ENCODE measurements at places on chromosomes 1 and 21.

DNA sequence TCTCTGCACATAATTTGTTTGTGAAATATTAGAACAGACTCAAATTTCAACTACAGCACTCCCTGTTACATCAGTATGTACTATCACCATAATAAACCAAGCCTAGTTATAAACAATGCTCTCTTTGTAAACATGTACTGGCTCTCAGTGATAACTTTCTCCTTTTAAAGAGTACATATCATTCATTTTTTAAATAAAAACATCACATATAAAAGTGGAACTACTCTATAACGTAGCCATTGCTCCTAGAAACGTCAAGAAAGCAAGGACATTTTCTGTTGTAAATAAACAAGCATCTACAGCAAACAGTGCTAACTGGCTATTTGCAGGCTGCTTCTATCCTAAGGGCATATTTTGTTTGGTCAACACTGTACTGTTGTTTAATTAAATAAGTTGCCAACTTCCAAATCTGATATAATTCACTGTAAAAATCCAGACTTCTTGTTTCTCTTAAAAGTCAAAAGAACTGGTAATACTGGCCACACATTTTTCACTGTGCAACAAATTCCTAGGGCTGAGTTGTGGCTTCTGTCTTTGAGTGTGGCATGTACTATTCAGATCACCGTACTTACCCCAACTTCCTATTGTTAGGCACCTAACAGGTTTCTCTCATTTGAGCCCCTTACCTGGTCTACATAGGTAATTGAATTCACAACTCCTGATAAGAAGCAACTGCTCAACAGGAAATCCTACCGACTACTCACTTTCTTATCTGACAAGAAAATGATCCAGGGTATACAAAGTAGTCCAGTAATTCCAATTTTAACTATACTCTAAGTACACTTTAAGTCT lies 111.9 kb downstream of the DENND1B start:
- DNase-seq: peak; percentile 29

DNA sequence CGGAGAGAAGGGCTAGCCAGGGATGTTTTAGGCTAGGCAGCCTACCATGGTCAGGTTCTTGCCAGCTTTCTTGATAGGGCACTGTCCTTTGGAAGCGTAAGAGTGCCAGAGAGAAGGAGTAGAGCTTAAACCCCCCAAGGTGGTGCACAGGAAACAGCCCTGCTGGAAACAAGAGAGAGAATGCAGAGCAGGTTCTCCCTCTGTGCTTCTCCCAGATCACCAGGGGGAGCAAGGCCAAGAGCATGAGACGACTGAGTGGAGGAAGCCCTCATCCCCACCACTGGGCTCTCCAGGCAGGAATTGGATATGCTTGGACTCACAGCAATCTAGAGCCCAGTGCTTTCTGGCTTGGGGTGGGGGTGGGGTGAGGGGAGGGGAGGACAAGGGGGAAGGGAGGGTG lies 49.8 kb downstream of the ATP2B4 start:
- peak; percentile 50 for DNase-seq

DNA sequence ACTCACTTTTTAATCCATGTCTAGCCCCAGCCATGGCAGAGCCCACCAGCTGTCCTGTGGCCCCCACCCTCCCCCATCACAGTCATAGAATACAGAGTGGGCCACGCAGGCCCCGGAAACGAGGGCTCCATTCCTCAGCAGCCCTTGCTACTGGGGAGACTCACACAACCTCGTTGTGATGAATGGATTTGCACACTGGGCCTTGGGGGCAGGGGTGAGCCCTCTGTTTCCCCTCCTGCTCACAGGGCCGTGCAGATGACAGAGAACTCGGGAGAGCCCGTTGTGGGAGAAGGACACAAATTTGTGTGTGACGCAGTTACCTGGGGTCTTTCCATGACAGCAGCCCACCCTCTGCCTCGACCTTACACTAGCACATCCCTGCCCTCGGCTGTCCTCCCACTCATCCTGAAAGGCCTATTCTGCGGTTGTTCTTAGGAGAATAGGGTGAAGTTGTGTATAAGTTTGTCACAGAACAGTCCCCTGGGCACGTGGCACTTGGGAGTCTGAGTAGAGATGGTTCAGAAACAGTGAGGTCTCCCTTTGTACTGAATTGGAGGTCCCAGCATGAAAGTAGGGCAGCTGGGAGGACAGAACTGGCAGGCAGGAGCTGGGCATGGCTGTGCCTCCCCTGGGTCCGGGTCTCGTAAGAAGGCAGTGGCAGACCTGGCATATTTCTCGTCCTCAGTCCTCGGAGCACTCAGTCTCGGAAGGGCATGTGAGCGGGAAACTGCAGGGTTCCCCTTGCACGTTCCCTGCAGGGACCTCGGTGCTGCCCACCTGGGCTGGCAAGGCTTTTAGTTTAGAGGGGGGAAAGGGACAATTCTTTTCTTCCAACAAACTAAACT lies 6.8 kb downstream of the AGT start:
- DNase-seq: no peak

DNA sequence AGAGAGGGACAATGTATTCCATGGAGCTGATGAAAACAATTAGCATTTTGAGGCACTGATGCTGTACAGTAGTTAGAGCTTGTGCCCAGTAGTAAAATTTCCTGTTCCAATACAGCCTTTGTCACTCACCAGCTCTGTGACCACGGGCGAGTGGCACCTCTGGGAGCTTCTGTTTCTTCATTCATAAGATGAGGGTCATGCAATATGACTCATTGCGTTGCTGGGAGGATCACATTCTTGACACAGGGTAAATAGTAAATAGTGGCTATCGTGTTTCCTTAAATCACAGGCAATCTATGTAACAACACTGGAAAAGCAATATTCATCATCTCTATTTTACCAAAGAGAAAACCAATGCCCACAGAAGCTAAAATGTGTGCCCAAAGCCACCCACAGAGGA lies 4.5 kb upstream of the LRRC52 start:
- no peak for DNase-seq

GRCh38 chr1:168298446-168298845 lies 17.8 kb downstream of the TBX19 start:
- no peak for DNase-seq

DNA sequence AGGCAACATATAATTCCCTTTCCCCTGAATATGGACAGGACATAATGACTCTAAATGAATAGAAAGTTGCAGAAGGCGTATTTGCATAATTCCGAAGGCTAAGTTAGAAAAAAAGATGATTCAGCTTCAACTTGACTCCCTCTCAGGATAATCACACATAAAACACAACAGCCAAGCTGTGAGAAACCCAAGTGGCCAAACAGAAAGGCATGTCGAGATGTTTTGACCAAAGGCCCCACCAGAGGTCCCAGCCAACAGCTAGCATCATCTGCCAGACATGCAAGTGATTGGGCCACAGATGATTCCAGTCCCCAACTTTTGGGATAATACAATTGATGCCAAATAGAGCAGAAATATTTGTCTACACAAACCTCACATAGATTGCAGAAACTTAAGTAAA lies 444.9 kb downstream of the LTN1 start:
- DNase-seq: no peak

- no peak for DNase-seq
Observed at GRCh38 chr1:12380326-12381249, 150.8 kb downstream of the VPS13D start.

DNA sequence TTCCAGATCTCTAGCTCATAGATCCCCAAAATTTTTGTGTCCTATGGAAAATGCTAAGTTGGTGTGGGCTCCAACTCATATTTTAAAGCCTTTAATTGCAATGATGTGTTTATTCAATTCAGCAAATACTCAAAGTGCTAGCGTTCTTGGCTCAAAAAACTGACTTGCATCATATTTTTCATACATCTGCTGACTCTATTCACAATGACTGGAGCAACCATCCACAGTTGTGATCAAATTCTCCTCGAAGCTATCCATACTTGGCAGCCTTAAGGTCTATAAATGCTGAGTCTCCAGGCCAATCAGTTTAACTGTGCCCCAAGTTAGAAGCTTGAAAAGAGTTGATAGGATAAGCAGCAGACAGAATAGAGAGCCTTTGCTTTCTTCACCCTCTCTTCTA lies 2.9 kb upstream of the ATP1A1 start:
- DNase-seq: no peak

- DNase-seq: no peak
Observed at GRCh38 chr1:187655104-187655503, 826.4 kb downstream of the PLA2G4A start.

- DNase-seq: no peak
Observed at GRCh38 chr1:48610628-48611542, 138.9 kb upstream of the SPATA6 start.

- DNase-seq: no peak
Observed at GRCh38 chr1:200115532-200115931, 88.0 kb downstream of the NR5A2 start.

DNA sequence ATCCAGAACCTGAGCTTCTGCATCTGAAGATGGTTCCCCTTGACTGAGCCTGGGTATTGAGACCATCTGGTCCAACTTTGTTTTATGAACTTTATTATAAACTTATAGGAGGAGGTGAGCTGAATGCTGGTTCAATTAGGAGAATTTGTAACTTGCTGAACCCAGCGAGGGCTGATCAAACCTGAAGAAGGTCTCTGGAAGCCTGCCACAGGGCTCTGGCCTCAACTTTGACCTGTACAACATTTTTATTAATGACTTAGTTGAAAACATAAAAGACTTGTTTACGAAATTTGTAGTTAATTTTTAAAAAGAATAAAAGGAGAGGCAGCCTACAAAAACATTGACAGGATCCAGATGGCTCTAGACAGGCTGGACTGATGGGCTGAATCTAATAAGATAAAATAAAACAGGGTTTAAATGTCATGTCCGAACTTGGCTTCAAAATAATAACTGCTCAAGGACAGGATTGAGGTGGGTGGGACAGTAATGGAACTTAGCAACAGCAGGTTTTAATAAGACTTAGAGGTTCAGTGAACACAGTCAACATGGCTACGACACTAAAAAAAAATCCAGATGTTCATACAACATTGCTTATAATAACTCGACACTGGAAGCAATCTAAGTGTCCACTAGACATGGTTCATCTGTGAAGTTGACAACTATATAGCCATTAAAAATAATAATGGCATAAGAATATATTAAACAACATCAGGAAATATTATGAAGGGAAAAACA lies 53.4 kb upstream of the GJB5 start:
- DNase-seq: no peak

GRCh38 chr1:226863446-226863845 lies 7.0 kb upstream of the PSEN2 start:
- peak; percentile 46 for DNase-seq

DNA sequence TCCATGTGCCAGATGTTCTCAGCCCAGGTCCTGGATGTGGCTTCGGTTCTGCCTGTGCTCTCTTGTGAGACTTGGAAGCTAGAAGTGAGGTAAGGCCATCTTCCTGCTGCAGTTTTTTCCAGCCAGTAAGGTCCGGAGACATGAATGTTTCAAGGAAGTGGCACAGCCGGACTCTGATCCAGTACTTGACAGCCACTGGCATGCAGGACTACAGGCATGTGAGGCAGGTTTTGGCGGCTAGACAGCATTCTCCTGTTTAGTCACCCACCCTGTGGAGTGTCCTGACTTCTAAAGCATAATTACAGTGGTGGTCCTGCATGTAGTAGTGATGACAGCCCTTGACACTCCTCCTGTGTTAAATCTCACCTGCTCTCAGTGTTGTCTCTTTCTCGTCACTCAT lies 72.3 kb downstream of the TNFSF4 start:
- no peak for DNase-seq

DNA sequence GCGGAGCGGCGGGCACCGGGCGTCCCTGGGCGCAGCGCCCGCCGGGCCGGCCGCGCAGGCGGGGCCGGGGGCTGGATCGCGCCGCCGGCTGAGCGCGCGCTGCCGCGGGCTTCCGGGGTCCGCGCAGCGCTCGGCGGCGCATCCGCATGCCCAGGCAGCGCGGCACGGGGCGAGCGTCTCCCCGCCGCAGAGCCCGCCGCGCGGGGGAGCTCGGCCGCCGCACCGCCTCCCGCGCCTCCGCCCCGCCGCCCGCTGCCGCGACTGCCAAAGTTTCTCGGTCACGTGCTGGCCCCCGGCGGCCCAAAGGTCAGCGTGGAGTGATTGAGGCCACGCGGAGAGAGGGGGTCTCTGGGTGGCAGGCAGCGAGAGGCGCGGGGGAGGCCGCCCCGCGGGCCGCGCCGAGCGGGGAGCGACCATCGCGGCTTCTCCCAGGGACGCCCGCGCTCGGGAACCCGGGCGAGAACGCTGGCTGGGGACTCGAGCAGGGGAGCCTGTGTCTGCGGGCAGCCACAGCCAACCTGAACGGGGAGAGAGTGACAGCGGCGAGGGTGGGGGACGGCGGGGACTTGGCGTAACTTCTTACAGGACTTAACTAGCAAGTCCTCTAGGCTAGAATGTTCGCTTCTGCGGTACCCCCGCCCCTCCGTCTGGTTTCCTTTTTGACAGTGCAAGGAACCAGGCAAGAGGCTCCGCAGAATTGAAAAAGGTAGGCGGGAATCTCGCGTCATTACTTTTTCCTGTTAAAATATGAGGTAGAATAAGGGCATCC lies at the start of gene ILDR2:
Gene ILDR2 (minus strand): TSS at position 180 of the 769 bp plus-strand sequence. CDS start 272 bp downstream, outside the sequence.
- peak; percentile 81 for DNase-seq

DNA sequence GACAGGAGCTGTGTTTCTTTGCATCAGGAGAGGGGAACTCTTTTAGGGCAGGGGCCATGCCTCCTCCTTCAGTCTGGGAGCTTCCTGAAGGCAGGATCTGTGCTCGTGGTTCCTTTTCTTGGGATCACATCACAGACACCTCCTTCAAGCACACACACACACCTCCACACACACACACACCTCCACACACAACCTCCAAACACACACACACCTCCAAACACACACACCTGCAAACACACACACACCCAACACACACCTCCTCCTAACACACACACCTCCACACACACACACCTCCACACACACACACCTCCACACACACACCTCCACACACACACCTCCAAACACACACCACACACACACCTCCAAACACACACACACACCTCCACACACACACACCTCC lies 10.5 kb downstream of the LGR6 start:
- peak; percentile 40 for DNase-seq

DNA sequence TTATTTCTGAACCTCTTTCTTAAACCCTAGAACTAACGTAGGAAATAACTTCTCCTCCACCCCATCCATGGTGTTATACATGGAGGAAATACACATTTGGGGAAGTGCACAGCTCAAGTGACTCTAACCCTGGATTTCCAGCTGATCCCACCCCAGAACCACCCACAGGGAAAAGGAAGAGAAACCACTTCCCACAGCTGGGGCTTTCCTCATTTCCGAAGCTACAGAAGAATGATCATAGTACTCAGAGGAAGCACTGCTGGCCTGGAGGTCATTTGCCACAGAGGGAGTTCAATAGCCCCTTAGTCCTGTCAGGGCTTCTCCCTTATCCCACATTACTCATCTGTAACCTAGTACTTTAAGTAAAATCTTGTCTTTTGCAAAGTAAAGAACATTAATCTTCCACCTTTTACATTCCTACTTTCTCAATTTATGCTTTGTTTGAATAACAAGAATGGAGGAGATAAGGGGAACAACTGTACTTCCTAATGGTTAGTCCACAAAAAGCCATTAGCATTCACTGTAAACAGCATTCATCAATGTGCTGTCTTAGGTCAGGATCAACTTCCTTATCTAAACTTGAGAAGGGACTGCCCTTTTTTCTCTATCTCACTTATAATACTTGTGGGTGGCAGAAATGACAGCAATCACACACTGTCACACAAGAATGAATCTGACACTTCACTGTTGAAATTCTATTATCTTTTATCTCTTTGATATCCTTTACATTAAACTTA lies 63.0 kb upstream of the RGS1 start:
- no peak for DNase-seq
